ENCODE measurements at places on chromosomes 7 and 10.

- no peaks in the 10 kb centered on the region for H3K27me3 ChIP-seq
- DNase-seq = no peak
- no peak overlapping the region for H3K27ac ChIP-seq
- no peaks in the 10 kb centered on the region for H3K4me1 ChIP-seq
- peaks cover 7% of the 10 kb centered on the region for H3K36me3 ChIP-seq
- H3K4me3 ChIP-seq = no peak overlapping the region
Observed at GRCh38 chr10:11936389-11937152, 106.0 kb downstream of the UPF2 start.

DNA sequence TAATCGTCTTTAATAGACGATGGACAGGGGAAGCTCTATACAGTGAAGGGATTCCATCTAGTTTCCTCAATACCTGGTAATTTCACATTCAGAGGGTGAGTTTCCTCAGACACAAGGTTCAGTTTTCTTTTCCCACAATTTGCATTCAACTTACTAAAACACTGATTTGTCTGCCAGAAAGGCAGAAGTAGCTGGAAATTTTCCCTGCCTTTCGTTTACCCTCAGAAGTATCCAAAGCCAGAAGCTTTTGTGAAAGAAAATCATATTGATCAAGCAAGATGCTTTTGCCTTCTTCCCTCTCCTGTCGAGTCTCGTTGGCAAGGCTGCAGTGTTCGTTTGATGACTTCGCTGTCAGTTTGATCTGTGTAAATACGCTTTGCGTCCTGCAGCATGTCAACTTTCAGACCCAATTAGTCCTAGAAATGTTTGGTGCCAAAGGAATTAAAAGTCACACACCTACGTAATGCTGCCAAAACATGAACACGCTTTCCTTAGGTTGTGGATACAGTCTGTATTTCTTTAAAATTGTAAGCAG lies 631.9 kb upstream of the FOXK1 start:
- no peak for DNase-seq
- H3K27me3 ChIP-seq = peaks cover 59% of the 10 kb centered on the region
- H3K4me1 ChIP-seq = no peaks in the 10 kb centered on the region
- H3K4me3 ChIP-seq = no peak overlapping the region

DNA sequence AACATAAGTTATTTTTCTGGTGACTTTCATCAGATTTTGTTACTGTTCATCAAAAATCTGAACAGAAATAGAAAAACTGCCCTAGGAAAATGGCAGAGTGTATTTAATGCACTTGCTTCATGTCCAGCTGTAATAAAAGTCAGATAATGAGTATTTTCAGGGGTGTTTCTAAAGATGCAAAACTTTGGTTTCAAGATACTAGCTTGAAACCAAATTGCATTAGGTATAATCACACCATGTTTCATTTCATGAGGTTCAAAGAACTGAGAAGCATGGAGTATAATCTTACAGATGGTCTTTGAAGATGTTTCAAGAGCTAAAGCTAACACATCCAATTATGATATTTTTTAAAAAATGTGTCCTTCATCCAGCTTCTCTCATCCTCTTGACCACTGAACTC lies 128.9 kb downstream of the NRCAM start:
- DNase-seq = no peak
- no peaks in the 10 kb centered on the region for H3K27me3 ChIP-seq
- H3K36me3 ChIP-seq = no peaks in the 10 kb centered on the region
- no peak overlapping the region for H3K27ac ChIP-seq

GRCh38 chr7:38699471-38699870 lies 68.3 kb upstream of the AMPH start:
- no peak for DNase-seq
- H3K36me3 ChIP-seq = no peaks in the 10 kb centered on the region
- no peak overlapping the region for H3K4me3 ChIP-seq
- peaks cover 67% of the 10 kb centered on the region for H3K27me3 ChIP-seq
- no peak overlapping the region for H3K27ac ChIP-seq
- no peaks in the 10 kb centered on the region for H3K4me1 ChIP-seq

DNA sequence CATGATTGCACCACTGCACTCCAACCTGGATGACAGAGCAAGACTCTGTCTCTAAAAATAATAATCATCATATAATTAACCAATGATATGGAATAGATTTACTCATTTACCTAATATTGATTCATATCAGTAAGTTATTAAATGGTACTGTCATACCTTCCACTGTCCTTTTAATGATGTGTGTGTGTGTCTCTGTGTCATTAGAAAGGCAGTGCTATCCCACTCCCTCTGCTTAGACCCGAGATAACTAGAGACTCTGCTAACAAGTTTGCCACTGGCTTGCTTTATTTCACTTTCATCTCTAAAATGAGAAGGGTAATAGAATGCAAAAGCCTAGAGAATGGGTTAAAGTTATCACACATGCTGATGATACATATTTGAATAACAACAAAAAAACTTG lies 21.1 kb downstream of the MCM10 start:
- H3K36me3 ChIP-seq = no peaks in the 10 kb centered on the region
- DNase-seq = no peak
- no peak overlapping the region for H3K27ac ChIP-seq
- no peak overlapping the region for H3K4me3 ChIP-seq

- H3K36me3 ChIP-seq = no peaks in the 10 kb centered on the region
- H3K4me1 ChIP-seq = no peaks in the 10 kb centered on the region
- H3K27me3 ChIP-seq = no peaks in the 10 kb centered on the region
Observed at GRCh38 chr10:125024497-125025234, 82.7 kb downstream of the ZRANB1 start.

- H3K27me3 ChIP-seq = peaks cover 4% of the 10 kb centered on the region
- no peak overlapping the region for H3K4me3 ChIP-seq
- H3K4me1 ChIP-seq = no peaks in the 10 kb centered on the region
- no peaks in the 10 kb centered on the region for H3K36me3 ChIP-seq
- DNase-seq = no peak
- H3K27ac ChIP-seq = no peak overlapping the region
Observed at GRCh38 chr10:78575400-78575799, 493.4 kb upstream of the ZMIZ1 start.

- no peak for DNase-seq
- no peaks in the 10 kb centered on the region for H3K4me1 ChIP-seq
- no peak overlapping the region for H3K27ac ChIP-seq
- H3K4me3 ChIP-seq = no peak overlapping the region
Observed at GRCh38 chr10:50527442-50528043, 96.2 kb downstream of the SGMS1 start.

- H3K27me3 ChIP-seq = no peaks in the 10 kb centered on the region
- no peak overlapping the region for H3K4me3 ChIP-seq
- no peak for DNase-seq
- no peak overlapping the region for H3K27ac ChIP-seq
- H3K36me3 ChIP-seq = no peaks in the 10 kb centered on the region
Observed at GRCh38 chr10:103044942-103045489, 126.9 kb downstream of the CNNM2 start.

GRCh38 chr10:52526251-52526823 lies 212.3 kb downstream of the DKK1 start:
- H3K27me3 ChIP-seq = no peaks in the 10 kb centered on the region
- no peaks in the 10 kb centered on the region for H3K4me1 ChIP-seq
- no peak for DNase-seq
- H3K36me3 ChIP-seq = no peaks in the 10 kb centered on the region

- no peak overlapping the region for H3K27ac ChIP-seq
- no peaks in the 10 kb centered on the region for H3K27me3 ChIP-seq
- no peaks in the 10 kb centered on the region for H3K4me1 ChIP-seq
- no peaks in the 10 kb centered on the region for H3K36me3 ChIP-seq
- DNase-seq = no peak
- no peak overlapping the region for H3K4me3 ChIP-seq
Observed at GRCh38 chr10:29083096-29083495, 205.8 kb upstream of the LYZL1 start.

DNA sequence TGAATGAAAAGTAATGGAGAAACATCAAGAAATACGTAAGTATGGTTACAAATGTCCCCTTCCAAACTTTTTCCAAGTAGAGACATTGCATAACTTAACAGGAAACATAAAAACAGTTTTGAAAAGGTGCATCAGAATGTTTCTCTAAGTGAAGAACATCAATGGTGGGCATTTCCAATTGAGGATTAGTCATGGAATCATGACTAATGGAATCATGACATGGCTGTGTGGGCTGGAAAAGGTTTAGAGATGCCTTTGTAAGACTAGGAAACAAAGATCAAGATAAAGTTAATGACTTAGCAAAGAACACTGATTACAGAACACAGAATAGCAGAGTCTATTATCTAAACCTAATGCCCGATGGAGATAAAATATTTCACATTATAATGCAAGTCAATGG lies 272.0 kb downstream of the HPSE2 start:
- DNase-seq = no peak
- no peaks in the 10 kb centered on the region for H3K36me3 ChIP-seq
- H3K27ac ChIP-seq = no peak overlapping the region
- H3K4me3 ChIP-seq = no peak overlapping the region
- no peaks in the 10 kb centered on the region for H3K4me1 ChIP-seq

GRCh38 chr7:133511252-133511651 lies 258.4 kb downstream of the EXOC4 start:
- H3K27me3 ChIP-seq = no peaks in the 10 kb centered on the region
- no peaks in the 10 kb centered on the region for H3K36me3 ChIP-seq
- no peak overlapping the region for H3K4me3 ChIP-seq
- peaks cover 8% of the 10 kb centered on the region for H3K4me1 ChIP-seq
- H3K27ac ChIP-seq = no peak overlapping the region
- no peak for DNase-seq

DNA sequence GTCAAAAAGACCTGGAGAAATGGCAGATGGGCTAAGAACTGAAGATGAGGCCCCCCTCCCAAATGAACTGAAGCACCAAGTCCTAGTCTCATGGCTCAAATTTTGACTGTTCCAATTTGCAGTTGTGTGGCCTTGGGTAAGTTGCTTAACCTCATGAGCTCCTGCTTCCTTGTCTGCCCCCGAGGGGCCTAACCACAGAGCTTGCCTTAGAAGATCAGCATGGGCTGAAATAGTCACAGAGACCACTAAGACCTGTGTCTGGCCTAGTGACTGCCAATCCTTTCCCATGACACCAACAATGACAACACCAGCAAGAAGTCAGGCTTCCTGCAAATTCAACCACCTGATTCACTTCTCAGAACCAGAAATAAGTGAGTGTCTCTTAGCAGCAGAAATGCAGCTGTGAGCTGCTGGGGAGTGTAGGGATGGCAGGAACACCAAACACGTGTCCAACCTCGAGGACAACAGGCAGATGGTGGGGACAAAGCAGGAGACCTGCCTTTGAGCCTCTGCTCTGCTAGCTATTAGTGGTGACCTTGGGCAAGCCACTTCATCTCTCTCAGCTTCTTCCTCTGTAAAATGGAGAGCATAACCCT lies 23.7 kb downstream of the CRHR2 start:
- H3K4me3 ChIP-seq = no peak overlapping the region
- H3K36me3 ChIP-seq = no peaks in the 10 kb centered on the region
- DNase-seq = no peak
- H3K27me3 ChIP-seq = peaks cover 45% of the 10 kb centered on the region
- no peaks in the 10 kb centered on the region for H3K4me1 ChIP-seq

DNA sequence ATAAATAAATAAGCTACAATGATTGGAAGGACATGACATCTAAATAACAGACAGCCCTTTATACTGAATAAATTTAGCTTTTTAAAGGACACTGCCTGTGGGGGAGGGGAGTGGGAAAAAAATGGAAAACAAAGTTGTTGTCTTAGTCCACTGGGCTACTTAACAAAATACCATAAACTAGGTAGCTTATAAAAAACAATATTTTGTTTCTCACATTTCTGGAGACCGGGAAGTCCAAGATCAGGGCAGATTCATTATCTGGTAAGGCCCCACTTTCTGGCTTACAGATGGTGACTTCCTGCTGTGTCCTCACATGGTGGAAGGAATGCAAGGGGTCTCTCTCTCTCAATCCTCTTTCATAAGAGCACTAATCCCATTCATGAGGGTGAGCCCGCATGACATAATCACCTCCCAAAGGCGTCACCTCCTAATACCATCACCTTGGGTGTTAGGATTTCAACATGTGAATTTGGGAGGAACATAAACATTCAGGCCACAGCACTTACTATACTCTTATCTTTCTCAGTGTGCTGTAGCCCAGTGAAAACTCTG lies 43.0 kb downstream of the DNAJC12 start:
- peaks cover 15% of the 10 kb centered on the region for H3K4me1 ChIP-seq
- no peaks in the 10 kb centered on the region for H3K36me3 ChIP-seq
- DNase-seq = no peak

DNA sequence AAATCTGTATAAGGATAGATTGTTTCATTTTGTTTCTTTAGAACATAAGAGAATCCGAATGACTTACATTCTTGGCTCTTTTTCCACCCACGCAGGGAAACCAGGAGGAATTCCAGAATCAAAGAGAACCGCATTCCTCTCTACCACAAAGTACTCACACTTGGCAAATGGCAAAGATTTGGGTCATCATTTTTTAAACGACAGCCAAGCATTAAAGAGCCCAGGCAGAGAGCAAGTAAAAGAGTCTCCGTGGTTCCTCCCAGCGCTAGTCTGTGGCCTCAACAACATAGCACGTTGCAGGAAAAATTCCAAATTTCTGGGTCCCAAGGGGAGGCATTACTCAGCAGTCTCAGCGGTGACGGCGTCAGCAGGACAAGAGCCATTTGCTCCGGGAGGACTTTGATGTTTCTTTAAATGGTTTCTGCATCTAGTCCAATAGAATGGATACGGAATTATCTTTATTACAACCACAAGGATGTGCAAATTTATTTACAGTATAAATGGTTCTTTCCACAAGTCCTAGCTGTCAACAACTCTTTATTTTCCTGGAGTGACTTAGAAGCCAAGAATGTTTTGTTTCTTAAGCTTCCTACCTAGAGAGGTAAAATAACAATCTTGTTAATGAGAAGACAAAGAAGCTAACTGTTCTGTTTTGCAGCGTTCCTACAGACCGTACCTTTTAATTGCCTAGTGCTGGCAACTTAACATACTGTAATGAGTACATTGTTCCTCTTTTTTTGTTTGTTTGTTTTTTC lies 232.5 kb downstream of the SKIDA1 start:
- peak overlapping the region; percentile 85 for H3K27ac ChIP-seq
- DNase-seq = peak; percentile 87
- H3K4me3 ChIP-seq = peak overlapping the region; percentile 51
- H3K36me3 ChIP-seq = no peaks in the 10 kb centered on the region

DNA sequence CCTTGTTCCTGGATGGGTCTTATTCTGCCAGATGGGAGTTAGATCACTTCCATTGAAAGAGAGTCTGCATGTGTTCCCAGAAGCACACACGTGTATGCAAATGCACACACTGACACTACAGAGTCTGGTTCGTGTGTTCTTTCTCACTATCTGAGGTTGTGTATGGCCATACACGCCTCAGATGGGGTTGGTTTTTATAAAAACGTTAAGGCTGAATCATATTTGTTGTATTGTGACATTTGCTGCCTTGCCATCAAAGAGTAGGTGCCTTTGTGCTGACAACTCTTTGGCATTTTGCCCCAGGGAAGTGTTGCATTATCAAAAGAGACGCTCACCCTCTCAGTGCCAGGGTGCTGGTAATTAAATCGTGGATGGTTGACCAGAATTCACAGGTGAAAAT lies 37.7 kb upstream of the HDAC9 start:
- peak; percentile 28 for DNase-seq
- H3K4me1 ChIP-seq = peaks cover 11% of the 10 kb centered on the region
- H3K27me3 ChIP-seq = no peaks in the 10 kb centered on the region
- no peak overlapping the region for H3K4me3 ChIP-seq
- no peak overlapping the region for H3K27ac ChIP-seq
- H3K36me3 ChIP-seq = no peaks in the 10 kb centered on the region

- no peaks in the 10 kb centered on the region for H3K27me3 ChIP-seq
- H3K4me1 ChIP-seq = no peaks in the 10 kb centered on the region
- H3K36me3 ChIP-seq = no peaks in the 10 kb centered on the region
- no peak for DNase-seq
Observed at GRCh38 chr7:1843271-1843861, 173.3 kb downstream of the ELFN1 start.

- H3K27ac ChIP-seq = no peak overlapping the region
- DNase-seq = no peak
- no peak overlapping the region for H3K4me3 ChIP-seq
- H3K36me3 ChIP-seq = no peaks in the 10 kb centered on the region
- no peaks in the 10 kb centered on the region for H3K27me3 ChIP-seq
Observed at GRCh38 chr7:128352153-128352537, 8.4 kb upstream of the RBM28 start.

Data from PC-9 (cell line).